Caki2 (cell line): ENCODE measurements at places on chromosomes 7 and 10. TPM values are rescaled to one million over a fixed set of nuclear protein-coding genes. Genes with fewer than 3 reads are reported as not detected.

The C7orf57 gene
- 0.26 and 1.6 TPM in 2 replicates for total RNA-seq

The ZWINT gene
- total RNA-seq: 86.4 and 123 TPM in 2 replicates

The GNGT1 gene
- not detected in 2 replicates for total RNA-seq

The STAG3 gene
- not detected in 2 replicates for total RNA-seq

The DRGX gene
- total RNA-seq: not detected in 2 replicates

The ANKRD61 gene
- not detected in 2 replicates for total RNA-seq

The DENND2A gene
- 0.34 and 0.75 TPM in 2 replicates for total RNA-seq

DNA sequence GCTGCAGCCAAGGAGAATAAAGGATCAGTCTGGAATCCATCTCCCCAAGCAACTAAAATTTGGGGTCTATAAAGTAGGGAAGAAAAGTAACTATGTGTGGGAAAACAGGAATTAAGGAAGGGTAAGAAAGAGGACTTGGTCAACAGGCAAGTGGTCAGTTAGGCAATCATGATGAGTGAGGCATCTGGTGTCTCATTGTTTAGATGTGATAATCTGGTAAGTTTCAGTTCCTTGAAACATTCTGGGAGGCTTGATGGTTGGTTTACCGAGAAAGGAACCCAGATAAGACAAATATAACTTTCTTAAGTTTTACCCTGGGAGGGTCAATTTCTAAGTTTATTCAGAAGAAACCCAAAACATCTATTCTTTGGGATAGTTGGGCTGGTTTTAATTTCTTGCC lies 22.3 kb downstream of the HYAL4 start:
- DNase-seq: no peak

GRCh38 chr10:30006410-30006809 lies 53.0 kb downstream of the JCAD start:
- no peak for DNase-seq

DNA sequence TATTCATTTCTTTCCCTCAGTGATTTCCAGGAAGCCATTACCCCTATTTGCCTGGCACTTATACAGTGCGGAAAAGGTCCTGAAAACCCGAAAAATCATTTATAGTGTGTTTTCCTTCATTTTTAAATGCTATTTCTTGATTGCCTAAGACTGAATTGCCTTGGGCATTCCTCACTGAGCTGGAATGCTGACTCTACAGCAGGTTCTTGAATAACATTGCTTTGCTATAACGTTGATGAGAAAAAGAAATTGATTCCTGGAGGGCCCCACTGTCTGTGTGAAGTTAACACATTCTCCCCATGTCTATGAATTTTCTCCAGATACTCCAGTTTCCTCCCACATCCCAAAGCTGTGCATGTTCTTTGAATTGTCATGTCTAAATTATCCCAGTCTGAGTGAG lies 308.5 kb downstream of the EXOC4 start:
- DNase-seq: no peak

- DNase-seq: no peak
Observed at GRCh38 chr10:28737096-28737495, 59.8 kb downstream of the BAMBI start.

DNA sequence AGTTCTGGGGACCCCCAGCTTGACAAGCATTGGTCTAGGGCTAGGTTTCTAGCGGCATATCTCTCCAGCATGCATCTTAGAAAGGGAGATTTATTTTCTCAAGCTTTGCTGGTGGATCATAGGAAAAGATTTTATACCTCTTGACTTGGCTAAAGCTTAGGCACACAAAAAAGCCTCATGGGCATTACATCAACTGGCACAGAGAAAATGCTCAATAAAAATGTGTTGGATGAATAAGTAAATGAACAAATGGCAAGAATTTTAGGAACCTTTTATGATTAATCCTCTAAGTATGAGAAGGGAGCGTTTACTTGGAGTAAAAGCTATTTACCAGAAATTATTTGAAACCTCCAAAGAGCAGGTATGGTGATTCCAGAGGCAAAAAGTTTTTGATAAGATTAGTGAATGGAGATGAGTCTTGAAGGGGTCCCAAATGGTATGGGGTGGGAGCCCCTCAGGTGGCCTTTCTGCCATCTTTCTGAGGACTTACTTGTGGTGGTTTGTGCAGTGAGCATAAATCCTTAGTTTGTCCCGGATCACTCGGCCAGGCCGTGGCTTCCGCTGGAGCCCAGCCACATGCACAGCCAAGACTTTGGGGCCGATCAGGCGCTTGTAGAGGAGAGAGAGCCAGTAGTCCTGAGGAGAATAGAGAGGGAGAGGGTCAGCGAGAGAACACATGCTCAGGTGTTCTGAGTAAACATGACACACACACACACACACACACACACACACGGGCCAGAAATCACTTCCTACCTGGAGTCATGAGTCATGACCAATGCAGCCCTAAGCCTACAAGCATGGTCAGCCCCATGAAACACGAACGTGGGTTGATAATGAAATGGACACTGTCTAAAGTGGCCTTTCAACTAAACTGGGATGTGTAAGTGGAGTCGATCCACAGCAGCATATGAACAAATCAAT lies 43.1 kb upstream of the HPS1 start:
- no peak for DNase-seq
